ENCODE measurements at places on chromosomes 6 and 20.

DNA sequence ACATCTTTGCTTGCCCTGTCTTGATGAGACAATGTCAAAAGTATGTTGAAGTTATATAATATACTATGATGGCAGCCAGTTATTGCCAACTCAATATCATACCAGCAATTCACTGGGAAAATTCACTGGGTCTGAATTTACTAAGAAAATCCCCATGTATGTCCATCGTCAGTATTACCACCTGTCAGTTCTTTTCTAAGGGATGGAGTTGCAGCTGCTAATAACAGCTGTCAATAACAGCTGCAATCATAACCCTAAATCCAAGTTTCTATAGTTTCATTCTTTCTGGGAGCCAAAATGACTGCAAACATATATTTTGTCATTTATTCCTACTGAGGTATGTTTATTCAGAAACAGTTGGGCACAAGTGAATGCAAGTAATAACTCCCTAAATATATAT lies 132.6 kb upstream of the RIN2 start:
- DNase-seq, result no peak

DNA sequence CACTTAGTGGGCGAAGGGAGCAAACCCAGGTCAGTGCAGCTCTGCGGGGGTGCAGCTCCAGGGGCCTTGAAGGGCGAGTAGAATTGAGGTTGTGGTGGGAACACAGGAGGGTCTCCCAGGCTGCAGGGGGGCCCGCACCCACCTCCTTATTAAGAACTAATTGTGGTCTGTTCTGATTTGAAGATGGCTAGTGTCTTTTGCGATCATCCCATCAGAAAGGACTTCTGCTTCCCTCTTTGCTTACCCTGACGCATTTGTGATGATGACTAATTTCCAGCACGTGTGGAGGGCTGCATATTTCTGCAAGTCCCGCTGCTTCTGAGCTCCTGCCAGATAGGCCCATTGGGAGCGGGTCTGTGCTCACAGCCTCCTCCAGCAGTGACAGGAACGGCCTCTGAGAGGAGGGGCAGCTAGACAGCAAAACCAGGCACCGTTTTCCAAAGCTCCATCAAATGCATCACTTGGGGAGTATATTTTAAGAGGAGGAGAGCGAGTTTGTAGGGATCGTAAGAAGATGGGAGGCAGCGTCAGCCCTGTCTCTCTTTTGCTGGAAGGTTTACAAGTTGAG lies 268.9 kb downstream of the CDH4 start:
- no peak for DNase-seq

DNA sequence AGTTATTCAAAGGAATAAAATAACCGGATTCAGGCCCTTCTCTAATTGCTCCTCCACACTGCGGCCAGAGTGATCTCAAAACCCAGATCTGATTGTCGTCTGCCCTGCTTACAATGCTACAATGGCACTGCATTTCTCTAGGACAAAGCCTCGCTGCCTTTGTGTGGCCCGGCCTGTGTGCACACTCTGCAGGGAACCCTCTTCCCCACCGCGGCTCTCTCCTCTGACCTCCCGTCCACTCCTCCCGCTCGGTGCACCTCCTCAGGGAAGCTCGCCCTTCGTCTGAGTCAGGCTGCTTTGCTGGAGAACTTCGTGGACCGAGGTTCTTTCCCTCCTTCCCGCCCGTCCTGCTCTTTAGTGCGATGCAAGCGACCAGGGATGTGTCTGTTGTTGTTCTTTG lies 101.6 kb upstream of the SNX9 start:
- DNase-seq, result no peak

DNA sequence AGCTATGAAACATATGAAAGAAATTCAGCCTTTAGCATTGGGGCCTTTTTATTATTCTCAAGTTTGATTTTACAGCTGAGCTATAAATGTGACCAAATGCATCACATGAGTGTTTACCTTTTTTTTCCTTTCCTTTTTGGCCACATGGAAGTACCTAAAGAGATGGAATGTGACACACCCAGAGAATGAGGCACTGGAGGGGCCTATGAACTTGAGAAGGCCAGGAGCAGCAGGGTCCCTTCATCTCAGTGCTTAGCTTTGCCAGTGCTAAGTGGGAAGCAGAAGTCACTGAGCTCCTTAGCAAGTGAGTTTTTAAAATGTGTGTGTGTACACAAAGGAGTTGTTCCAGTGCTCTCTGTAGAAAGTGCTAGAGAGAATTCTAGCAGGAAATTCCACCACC lies 44.7 kb downstream of the RREB1 start:
- DNase-seq, result no peak

- no peak for DNase-seq
Observed at GRCh38 chr6:162653808-162654207, 73.8 kb downstream of the PRKN start.

DNA sequence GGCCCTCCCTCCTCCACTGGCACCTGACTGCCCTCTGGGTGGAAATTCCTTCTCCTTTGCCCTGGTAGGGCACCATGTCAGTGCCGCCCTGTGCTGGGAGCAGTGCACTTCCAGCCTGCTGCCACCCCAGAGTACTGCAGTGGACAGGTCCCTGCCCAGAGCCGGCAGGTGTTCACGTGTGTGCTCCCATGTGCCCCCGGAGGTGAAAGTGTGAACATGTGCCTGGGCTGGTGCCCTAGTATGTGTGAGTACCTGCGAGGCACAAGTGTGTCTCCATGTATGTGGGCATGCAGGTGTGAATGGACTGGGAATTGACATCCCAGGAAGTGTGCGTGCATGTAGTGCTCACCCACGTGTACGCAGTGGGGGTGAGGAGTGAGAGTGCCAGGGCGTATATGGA lies 29.4 kb downstream of the SDCBP2 start:
- DNase-seq, result no peak

- no peak for DNase-seq
Observed at GRCh38 chr20:24918579-24919566, 30.2 kb upstream of the CST7 start.

DNA sequence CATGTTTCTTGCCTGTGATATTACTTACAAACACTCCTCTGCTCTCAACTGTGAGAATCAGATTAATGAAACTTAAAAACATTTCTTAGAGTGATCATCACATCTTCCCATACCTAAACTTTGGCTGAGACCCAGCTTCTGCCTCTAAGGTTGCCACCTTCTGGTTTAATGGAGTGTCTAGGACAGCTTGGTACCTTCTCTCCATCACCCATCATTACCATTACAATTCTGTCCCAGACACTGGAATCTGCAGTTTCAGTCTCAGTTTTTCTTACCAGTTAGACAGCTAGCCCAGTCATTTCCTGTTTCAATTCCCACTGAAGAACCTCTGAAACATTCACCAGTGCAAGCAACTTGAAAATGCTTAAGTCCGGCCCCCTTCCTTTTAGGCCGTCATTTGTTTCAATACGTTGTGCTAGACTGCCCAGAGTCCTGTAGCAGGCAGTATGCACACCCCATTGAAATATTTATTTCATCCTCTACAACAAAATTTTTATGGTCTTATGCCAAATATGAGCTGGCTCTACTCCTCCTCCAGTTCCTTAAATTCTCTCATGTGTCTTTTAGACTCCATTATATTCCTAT lies 107.0 kb upstream of the FOXO3 start:
- DNase-seq, result no peak

- DNase-seq, result no peak
Observed at GRCh38 chr6:80667006-80667405, 560.5 kb downstream of the BCKDHB start.

GRCh38 chr20:37417617-37418467 lies 71.9 kb downstream of the SRC start:
- DNase-seq, result no peak

- no peak for DNase-seq
Observed at GRCh38 chr6:142088858-142089216, 43.9 kb upstream of the GJE1 start.

DNA sequence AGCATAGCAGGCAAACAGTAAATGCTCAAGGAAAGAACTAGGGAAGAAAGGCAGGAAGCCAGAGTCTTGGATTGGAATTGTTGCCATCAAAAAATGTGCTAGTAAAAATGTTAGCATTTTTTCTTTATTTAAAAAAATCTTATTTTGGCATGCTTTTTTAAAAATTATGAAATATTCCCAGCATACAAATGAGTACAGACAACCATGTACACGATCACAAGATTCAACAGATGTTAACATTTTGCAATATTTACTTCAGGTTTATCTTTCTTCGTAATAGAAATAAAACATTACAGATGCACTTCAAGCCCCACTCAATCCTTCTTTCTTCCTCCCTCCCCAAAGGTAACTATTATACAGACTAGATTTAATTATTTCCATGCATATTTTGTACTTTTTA lies 27.4 kb upstream of the NOP56 start:
- no peak for DNase-seq

GRCh38 chr20:23584434-23585199 lies 16.3 kb upstream of the CST9L start:
- no peak for DNase-seq

DNA sequence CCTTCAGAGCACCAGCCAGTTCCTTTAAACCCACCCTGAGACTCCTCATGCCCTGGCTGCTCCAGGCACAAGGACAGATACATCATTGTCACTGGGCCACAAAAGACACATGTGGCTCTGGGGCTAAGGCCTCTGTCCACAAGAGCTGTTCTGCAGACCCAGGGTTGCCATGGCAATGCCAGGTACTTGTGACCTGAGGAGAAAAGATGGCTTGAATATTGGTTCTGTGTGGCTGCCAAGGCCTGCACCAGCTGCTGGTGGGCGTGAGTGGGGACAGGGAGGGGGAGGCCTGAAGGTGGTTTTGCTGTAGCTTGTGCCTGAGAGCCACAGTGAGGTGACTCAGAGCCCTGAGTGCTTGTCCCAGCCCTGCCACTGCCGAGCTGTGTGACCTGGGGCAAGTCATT lies 31.8 kb downstream of the SAYSD1 start:
- no peak for DNase-seq

- DNase-seq, result no peak
Observed at GRCh38 chr20:17835934-17836300, 132.7 kb downstream of the SNX5 start.

Measured in DMS 273 treated with DMSO at 0.1 percent for 48 hours (cell line).